ENCODE measurements at places on chromosomes 5 and 9.
A peak's percentile ranks its signal among the peaks of the same experiment; 100 is the strongest.

GRCh38 chr5:78648359-78649210 is at the start of gene LHFPL2:
Gene LHFPL2 (minus strand): TSS chr5:78648772. CDS start chr5:78510213, 138,559 bp downstream.
- peak; percentile 78 for DNase-seq

GRCh38 chr9:104074876-104075275 is 19.2 kb upstream of the SMC2 start:
- DNase-seq, result no peak

DNA sequence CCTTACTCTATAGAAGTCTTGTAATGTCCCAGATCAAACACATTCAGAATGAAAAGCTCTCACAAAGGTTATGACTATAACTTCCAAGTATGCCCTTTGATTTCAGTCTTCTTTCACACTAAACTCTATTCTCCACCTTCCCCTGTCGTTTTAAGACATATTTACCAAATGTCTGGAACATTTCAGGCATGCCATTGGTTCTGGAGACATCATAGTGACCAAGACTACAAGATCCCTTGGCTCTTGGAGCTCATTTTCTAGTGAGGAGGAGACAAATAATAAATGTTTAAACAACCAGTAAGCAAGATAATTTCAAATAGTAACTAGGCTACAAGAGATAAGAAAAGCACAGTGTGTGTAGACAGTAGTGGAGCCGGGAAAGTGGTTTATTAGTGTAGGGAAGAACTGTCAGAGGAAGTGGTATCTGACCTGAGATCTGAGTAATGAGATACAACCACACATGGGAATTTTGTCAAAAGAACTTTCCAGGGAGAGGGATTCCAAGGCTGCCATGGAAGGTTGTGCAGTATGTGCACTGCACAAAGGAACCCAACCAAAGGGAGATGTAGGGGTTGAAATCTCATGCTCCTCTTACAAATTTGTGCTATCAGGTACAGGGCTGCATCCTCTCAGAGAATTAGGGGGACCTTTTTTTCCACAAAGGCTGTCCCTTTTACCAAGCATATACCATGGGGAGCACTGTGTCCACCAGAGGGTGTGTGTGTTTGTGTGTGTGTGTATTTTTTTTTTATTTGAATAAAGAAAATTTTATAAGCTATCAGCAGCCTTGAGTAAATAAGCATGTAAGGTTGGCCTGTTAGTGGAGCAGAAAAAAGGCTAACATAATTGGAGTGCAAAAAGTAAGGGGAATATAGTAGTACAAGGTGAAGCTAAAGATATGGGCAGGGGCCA is 1279.1 kb upstream of the WWC1 start:
- DNase-seq, result no peak

- DNase-seq, result no peak
These were observed 478.6 kb downstream of the CCDC171 start for GRCh38 chr9:16031486-16031885.
